Renal cortex interstitium (tissue), 15 donors: ENCODE measurements at places on chromosomes 3 and 15. TPM values are rescaled to one million over a fixed set of nuclear protein-coding genes. Genes with fewer than 3 reads are reported as not detected.

The IP6K2 gene
- 238 TPM for polyA plus RNA-seq

The NPAP1 gene
- polyA plus RNA-seq = 0.61 TPM

The KLF15 gene
- polyA plus RNA-seq = 15.5 TPM

The CCDC54 gene
- polyA plus RNA-seq = 0.11 TPM

GRCh38 chr3:94159062-94159828 lies 96.4 kb downstream of the NSUN3 start:
- DNase-seq = no peak

- DNase-seq = no peak
Measured at GRCh38 chr15:60324706-60325438, 72.9 kb downstream of the ANXA2 start.

DNA sequence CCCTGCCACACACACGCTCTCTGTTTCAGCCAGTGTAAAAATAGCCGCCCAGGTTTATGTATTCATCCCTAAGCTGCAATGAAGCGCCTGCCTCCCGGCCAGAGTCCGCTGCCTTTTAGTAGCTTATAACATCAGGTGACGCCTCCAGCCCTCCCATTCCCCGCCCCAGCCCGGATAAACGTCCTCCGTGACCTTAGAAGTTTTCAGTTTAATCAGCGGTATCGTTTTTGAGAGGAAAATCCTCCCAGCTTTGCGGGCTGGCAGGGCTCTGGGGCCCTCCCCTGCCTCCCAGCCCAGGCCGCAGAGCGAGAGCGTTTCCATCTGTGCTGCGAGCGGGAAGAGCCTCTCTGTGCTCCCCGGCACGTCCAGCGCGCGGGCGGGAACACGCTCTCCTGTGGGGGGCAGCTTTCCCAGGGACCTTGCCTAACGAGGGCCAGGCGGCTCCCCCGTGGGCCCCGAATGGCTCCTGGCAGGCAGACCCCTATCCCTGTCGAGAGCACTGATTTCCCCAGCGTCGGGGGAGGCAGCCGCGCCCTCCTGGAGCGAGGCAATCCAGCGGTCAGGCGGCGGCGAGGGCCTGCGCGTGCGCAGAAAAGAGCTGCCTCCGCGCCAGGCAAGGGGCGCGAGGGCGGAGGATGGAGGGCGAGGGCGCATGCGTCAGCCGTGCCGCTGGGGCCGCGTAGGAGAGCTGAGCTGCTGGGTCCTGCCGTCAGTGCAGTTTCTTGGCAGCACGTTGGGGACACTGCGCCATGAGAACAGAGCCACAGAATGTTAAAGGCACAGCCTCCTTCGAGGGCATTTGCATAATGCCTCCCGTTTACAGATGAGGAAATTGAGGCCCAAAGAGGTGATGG lies 71.1 kb downstream of the CCNL1 start:
- peak; percentile 89 for DNase-seq

- DNase-seq = no peak
Measured at GRCh38 chr15:95113041-95113440, 881.7 kb downstream of the MCTP2 start.

DNA sequence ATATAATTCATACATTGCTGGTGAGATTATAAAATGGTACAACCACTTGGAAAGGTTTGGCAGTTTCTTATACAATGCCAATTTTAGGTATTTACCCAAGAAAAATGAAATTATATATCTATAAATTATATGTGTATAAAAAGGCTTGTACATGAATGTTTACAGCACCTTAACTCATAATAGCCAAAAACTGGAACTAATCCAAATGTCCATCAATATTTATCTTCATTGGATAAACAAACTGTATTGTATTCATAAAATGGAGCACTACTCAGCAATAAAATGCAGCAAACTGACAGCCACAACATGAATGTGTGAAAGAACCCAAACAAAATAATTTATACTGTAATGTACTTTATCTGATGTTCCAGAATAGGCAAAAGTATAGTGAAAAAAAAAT lies 33.6 kb upstream of the EIF5A2 start:
- no peak for DNase-seq

DNA sequence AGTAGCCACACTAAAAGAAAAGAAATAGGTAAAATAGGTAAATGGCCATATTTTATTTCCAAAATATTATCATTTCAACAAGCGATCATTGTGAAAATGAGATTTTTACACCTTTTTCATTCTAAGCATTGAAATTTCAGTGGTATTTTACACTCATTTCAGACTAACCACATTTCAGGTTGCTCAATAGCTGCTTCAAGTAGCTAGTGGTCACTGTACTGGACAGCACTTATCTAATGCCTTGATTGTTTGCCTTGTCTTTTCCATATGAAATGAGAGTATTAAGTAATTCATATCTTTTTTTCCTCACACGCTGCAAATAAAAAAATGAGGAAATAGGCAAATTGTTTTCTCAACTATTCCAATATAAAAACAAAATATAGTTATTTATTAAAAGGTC lies 332.8 kb downstream of the NLGN1 start:
- DNase-seq = no peak
